ENCODE measurements at places on chromosomes 16 and 17. TPM values are rescaled to one million over a fixed set of nuclear protein-coding genes. Genes with fewer than 3 reads are reported as not detected.

The SHCBP1 gene
- 13.4 TPM for total RNA-seq

The ALOX12B gene
- not detected for total RNA-seq

The BRICD5 gene
- total RNA-seq = 3.9 TPM

The MGAT5B gene
- total RNA-seq = 3.7 TPM

The HS3ST4 gene
- total RNA-seq = 3.3 TPM

The PYY gene
- 1.8 TPM for total RNA-seq

The GRAP gene
- total RNA-seq = 0.66 TPM

The OR4D1 gene
- 0.22 TPM for total RNA-seq

The SPNS2 gene
- total RNA-seq = 2.1 TPM

The TBC1D3D gene
- total RNA-seq = not detected

The COPZ2 gene
- total RNA-seq = not detected

The ACSM2A gene
- total RNA-seq = not detected

The SCN4A gene
- 4.8 TPM for total RNA-seq

The C1QBP gene
- 450 TPM for total RNA-seq

The MNT gene
- 9.0 TPM for total RNA-seq

The KRTAP9-8 gene
- total RNA-seq = not detected
